ENCODE measurements at places on chromosomes 3 and 15.
A peak's percentile ranks its signal among the peaks of the same experiment; 100 is the strongest.

DNA sequence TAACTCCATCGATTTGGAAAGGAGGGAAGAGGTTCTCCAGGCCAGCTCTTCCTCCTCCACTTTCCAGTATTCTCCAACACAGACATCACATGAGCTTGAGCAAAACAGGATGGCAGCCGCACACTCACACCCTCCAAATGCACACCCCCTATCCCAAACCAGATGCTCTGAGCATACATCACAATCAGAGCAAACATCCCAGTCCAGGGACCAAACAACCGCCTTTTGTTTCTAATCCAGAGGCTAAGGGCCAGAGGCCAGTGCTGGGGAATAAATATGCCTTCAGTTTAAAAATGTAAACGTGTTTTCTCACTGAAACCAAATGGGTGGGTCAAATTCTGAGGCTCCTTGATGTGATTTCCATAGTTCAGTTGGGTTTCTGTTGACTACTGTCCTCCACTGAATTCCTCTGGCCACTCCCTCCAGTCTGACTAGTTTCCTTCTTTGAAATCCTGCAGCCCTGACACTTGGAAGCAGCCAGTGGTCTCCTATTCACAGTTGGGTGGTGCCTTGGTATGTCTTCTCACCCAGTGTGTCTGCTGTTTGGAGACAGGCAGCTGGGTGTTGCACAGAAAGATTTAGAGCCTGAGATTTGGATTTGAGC is 19.2 kb upstream of the MFGE8 start:
- no peak for DNase-seq

- no peak for DNase-seq
Observed at GRCh38 chr15:92405942-92406341, 12.3 kb downstream of the ST8SIA2 start.

DNA sequence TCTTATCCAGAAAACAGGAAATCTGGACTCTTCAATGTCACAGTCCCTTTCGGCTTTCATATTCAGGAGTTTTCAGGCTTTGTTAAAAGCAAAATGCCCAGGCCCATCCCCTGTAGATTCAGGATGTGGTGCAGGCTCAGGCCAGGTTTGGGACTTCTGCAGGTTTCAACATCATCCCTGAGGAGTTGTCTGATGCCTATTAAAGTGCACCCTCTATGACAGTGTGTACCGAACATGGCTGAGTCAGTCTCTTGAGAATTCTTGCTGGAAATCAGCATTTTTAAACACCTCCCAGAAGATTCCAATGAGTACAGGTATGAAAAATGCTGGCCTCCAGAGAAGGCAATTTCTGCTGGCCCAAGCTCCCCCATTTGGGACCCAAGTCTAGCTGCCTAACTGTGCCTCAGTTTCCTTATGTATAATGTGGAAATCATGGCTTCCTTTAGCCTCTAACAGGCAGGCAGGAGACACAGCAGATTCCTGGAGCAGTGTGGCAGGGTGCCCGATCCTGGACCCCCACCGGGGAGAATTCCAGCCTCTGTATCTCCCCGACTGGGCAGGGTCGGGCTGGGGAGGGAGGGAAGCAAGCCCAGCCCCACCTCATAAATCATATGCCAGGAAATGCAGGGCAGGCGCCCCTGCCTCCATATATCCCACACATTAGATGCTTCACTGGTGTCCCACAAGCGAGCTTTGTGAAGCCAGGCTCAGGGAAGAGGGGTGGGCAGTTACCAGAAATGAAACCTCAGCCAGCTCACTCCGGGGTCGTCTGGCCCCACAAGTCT is 44.4 kb upstream of the SLC6A11 start:
- DNase-seq, result no peak

DNA sequence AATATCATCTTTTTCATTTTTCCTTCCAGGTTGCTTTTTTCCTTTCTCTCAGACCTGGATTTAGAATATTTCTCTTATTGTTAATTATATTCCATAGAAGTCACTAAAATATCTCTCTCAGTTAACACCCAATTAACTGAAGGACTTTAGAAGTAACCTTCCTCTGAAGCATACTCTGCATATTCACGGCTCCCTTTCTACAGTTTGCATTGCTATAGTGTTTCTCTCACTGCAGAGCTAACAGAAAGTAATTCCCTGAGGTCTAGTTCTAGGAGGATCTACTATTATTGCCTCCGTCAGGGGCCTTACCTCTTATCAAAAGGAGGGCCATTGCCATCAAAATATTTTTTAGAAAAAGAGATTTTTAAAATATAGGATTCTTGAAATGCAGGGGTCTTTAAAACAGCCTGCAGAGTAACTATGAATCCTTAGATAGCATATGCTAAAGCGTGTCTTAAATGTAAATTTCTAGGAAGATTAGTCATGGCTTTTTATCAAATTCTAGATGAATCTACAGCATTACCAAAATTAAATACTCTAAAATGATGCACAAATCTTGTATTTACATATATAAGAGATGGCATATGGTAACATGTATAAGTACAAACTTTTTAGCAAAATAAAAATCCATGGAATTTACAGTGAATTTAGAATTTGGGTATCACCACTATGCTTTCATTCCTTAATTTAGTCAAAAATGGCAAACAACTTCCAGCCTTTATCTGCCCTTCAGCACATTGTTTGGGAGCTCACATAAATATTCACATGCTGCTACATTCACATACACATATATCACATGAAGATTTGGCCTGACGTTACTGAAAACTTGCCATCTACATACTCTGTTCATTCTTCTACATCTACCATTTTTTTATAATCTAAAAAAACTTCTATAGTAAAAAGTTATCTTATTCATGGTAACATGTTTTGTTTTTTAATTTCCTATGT is 696.8 kb downstream of the OTOL1 start:
- DNase-seq, result no peak

DNA sequence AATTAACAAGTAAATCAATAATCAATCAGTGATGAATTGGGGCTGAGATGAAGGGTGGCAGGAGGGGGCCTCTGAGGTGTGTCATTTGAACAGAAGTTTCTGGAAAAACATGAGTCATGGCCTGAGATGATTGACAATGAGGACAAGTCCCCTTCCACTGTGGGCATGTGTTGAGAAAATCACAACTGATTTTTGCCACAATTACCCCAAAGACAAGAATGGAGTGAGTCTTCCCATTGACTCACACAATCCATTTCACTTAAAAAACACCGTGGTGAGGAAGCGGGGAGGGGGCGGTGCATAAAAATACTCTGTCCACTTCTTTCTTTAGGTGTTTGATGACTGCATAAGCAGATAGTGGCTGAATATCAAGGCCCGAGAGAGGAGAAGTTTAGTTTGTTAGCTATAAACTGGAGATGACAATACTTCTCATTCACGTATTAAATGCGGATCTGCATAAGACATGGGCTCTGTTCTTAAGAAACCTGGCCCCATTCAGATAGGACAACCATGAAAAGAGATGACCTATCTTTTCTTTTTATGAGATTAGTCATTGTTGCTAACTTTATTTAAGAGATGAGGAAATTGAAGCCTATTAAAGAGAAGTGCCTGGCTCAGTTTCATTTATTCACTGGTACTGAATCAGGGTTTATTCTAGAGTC is 34.7 kb downstream of the SHC4 start:
- peak; percentile 43 for DNase-seq

GRCh38 chr3:197591816-197592215 is 36.0 kb upstream of the BDH1 start:
- no peak for DNase-seq

- no peak for DNase-seq
Observed at GRCh38 chr15:64586259-64586870, 126.0 kb downstream of the ZNF609 start.
